ENCODE measurements at places on chromosomes 13 and 19.

- peak; percentile 60 for DNase-seq
Measured at GRCh38 chr19:3142292-3142670, 6.4 kb downstream of the GNA15 start.

DNA sequence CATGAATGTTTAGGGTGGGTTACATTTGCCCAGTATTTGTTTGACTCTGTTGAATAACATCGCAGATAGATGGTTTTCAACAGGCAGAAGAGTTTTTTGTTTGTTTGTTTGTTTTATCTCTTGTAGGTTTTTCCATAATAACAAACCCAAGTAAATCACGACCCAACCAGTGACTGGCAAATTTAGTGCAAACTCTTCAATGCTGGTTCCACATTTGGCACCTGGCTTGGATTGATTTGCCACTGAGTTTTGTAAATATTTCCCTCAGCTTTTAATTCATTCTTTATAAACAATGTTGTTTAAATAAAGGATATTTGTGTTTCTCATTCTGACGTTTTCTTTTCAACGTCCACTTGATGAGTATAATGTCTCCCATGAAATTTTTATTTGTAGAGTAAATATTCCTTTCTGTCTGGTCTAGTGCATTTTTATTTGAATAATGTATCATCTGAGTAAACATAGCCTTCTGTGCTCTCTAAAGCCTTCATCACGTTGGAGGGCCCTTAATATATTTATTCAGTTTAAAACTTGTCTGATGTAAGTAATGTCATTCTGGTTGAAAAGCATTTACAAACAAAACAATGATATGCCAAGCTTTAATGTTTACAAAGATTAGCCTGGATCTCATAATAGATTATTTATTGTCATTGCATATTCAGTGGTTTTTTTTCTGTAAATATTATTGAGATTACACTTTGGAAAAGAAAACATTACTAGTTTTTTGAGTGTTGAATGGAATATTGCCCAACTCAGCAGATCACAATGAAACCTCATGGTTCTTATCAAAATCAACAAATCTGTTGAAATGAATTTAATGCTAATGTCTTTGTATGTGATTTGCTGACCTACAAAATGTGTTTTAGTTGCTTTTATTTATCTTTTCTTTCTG, 90.4 kb upstream of the PEG3 start:
- no peak for DNase-seq

- no peak for DNase-seq
Measured at GRCh38 chr19:9906475-9907087, 29.7 kb downstream of the OLFM2 start.

DNA sequence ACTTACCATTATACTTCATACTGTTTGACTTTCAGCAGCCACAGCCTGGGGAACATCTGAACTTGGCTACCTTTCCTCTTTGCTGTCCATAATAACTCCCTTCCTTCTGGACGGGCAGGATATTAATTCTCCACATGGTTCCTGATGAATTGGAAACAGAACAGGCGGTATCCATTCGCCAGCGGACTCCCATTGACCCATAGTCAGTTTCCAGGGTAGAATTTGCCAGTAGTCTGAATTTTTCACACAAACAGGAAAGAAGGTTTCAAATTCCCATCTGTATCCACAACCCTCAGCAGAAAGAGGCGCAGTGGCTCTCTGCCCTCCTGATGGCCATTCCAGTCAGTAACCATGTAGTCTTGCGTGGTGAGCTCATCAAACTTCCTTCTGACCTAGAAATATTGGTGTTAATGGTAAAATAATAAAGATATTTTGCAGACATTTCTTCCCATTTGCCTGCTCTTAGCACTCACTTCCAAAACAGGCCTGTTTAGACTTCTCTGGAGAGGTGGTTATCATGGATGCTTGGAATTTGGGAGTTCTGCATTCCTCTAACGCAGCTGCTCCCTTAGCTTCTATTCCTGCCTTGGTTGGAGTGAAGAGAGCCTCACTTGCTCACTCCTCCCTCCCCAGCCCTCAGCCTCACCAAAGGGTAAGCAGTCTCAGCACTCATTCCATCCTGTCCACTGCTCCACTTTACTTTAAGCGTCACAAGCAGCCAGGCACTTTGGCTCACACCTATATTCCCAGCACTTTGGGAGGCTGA, 75.0 kb upstream of the OXGR1 start:
- DNase-seq = no peak

DNA sequence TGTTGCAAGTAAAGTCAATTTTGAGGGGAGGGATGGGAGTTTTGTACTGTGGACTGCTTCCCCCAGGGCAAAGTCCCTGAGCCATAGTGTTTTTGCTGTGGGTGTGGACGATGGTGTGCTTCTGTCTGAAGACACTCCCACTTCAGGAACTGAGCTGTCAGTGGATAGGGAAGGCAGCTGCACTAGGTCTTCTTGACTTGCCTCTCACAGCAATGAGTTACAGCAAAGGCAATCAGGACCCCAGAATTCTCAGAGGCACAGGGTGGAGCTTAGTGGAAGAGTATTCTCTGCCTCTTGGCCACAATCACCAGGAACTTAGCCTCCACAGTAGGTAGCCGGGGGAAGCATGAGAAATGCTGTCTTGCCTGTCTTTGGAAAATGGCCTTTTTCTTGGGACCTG, 1416.6 kb upstream of the MIR17HG start:
- DNase-seq = no peak

GRCh38 chr13:68254151-68254550, 1024.0 kb upstream of the PCDH9 start:
- DNase-seq = no peak

GRCh38 chr19:17539238-17540117, 16.0 kb upstream of the COLGALT1 start:
- DNase-seq = peak; percentile 94

DNA sequence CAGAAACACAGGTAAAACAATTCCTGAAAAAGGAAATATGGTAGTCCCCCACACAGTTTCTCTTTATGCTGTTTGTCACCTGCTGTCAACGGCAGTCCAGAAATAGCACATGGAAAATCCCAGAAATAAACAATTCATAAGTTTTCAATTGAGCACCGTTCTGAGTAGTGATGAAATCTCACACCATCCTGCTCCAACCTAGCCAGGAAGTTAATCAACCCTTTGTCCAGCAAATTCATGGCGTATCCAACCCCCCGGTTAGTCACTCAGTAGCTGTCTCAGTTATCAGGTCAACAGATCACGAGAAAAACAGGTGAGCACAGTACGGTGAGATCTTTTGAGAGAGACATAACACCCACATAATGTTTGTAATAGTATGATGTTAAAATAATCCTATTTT, 74.2 kb downstream of the TUBGCP3 start:
- DNase-seq = no peak

DNA sequence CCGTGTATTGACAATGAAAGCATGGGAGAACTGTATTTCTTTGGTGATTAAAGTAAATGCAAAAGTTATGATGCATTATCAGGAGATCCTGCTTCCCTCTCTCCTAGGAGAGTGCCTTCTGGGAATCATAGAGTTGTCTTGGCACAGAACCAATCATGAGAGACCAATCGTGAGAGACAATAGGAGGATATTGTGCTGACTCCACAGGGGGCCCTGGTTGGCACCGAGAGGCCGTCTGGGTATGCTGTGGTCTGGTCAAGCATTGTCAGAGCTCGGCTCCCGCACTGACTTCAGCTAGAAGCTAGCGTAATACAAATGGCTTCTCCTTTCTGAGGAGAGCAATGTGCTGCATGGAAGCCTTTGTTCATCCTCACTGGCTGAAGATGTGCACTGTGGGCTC, 131.5 kb upstream of the GJB6 start:
- no peak for DNase-seq

- no peak for DNase-seq
Measured at GRCh38 chr13:98033277-98034247, 80.1 kb downstream of the IPO5 start.

- peak; percentile 3 for DNase-seq
Measured at GRCh38 chr19:8004723-8005513, 523 bp downstream of the ELAVL1 start.

DNA sequence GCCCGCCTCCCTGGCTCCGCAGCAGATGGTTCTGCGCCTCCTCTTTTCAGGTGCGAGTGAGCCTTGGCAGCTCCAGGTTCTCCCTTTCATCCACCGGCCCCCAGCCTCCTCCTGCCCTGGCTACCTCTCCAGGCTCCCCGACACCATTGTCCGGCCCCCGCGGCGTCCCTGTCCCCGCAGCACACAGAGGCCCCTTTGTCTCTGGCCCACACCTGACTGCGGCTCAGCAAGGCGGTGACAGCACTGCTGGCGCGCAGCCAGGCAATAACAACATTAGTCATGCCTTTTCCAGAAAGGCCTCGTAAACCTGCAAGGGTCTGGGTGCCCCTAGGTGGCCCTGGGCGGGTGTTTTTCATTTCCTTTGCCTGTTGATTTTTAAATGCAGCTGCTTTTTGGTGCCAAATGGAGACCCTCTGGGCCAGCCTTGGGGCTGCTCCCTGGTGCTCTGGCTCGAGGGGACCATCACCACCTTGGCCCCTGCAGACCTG, 73.2 kb upstream of the MEDAG start:
- no peak for DNase-seq

- DNase-seq = no peak
Measured at GRCh38 chr19:42468273-42468796, 25.6 kb upstream of the CXCL17 start.

GRCh38 chr19:16435238-16435917, 36.4 kb downstream of the EPS15L1 start:
- DNase-seq = no peak

- DNase-seq = no peak
Measured at GRCh38 chr19:57473646-57474045, 3.7 kb downstream of the ZNF772 start.

DNA sequence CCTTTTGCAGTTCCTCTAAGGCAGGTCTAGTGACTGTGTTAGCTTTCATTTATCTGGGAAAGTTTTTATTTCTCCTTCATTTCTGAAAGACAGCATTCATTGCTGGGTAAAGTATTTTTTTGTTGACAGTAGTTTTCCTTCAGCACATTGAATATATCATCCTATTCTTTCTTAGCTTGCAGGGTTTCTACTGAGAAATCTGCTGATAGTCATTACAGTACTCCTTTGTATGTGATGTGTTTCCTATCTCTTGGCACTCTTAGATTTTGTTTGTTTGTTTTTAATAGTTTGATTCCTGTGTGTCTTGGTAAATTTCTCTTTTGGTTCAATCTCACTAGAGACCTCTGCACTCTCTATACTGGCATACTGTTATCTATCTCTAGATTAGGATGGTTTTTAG, 1667.9 kb downstream of the SLITRK1 start:
- no peak for DNase-seq

DNA sequence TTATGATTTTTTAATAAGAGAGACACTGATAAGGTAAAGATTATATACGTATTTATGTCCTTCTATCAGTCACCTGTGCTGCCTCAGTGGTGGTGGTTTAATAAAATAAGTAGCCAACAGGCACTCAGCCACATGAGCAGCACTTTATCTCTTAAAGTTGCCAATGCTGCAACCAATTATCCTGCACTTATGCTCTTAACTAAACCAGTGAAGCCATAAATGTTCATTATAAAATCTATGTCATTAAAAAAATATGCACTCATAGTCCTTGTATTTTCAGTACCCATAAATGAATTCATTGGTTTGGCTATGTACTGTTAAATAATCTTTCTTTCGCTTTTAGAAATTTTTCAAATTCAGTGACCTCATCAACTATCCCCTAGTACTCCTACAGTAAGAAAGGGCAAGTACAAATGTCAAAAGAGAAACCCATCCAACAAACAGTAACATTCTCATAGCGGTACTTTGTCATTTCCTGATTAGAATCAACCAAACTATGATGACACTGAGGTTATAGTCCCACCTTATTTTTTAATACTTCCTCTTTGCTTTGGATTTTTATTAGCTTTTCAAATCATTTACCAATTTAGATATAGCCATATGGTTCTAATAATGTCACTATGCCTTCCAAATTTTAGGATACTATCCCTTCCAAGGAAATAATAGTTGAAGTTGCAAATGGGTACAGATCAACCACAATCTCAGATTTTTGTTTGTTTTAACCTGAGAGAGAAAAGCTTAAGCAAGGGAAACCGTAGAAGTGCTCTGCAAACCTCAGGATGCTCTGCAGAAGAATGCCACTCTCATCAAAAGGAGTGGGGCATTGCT, 190.9 kb downstream of the KLF12 start:
- no peak for DNase-seq

- DNase-seq = no peak
Measured at GRCh38 chr13:27679896-27680295, 58.2 kb downstream of the POLR1D start.

DNA sequence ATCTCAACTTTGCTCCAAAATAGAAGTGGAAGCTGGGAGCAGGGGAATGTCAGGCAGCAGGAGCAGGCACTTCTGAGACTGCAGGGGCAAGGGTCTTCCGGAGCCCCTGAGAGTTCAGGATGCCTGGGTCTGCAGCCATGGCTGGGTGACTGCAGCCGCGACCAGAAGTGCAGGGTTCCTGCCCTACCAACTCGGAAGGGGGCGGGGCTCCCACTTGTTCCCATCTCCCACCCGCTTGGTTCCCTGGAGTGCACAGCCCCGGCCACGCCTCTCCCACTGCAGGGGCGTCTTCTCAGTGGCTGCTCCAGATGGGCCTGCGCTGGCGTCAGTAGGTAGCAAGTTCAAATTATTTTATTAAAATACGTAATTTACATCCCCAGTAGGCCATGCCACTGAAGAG, 1631.7 kb downstream of the OLFM4 start:
- DNase-seq = no peak

DNA sequence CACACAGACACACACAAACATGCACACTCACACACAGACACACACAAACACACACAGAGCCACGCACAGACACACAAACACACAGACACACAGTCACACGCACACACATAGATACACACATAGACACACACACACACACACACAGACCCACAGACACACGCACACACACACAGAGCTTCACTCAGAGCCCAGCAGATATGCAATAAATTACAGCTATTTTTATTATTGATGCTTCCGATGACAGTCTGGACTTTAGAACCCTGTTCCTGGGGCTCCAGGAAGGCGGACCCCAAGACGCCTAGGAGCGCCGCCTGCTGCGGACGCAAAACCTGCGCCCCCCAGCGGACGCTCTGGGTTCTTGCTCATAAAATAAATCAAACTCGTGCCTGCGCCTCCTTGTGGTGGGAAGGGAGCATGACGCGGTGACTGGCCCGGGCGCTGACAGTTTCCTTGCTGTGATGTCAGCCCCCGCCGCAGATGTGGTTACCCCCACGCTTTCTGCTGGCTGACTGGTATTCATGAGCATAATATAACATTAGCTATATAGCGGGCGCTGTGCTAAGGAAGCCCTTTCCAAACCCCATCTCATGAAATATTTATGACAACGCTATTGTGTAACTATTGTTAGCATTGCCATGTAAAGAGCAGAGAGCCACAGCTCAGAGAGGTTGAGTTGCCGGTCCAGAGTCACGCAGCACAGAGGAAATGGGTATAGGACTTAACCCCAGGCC, 64.4 kb upstream of the TM9SF2 start:
- peak; percentile 97 for DNase-seq

DNA sequence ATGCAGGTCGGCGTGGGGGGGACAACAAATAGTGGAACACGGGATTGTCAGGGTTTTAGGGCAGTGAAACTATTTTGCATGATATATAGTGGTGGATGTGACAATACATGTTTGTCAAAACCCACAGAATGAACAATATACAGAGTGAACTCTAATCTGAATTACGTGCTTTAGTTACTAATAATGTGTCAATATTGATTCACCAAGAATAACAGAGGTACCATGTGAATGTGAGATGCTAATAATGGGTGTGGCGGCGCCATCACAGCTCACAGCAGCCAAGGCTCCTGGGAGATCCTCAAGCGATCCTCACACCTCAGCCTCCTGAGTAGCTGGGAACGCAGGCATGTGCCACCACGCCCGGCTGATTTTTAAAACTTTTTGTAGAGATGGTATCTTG, 12.9 kb downstream of the ELAVL1 start:
- DNase-seq = no peak

- no peak for DNase-seq
Measured at GRCh38 chr13:74205313-74205690, 71.1 kb upstream of the KLF12 start.

Data from CD4-positive, alpha-beta T cell (primary cell).